CD4-positive, alpha-beta T cell treated with Interleukin-17A for 4 hours (primary cell): ENCODE measurements at places on chromosomes 5 and 9.
A peak's percentile ranks its signal among the peaks of the same experiment; 100 is the strongest.

- DNase-seq, result no peak
Measured at GRCh38 chr5:107263387-107264018, 407.2 kb downstream of the EFNA5 start.

DNA sequence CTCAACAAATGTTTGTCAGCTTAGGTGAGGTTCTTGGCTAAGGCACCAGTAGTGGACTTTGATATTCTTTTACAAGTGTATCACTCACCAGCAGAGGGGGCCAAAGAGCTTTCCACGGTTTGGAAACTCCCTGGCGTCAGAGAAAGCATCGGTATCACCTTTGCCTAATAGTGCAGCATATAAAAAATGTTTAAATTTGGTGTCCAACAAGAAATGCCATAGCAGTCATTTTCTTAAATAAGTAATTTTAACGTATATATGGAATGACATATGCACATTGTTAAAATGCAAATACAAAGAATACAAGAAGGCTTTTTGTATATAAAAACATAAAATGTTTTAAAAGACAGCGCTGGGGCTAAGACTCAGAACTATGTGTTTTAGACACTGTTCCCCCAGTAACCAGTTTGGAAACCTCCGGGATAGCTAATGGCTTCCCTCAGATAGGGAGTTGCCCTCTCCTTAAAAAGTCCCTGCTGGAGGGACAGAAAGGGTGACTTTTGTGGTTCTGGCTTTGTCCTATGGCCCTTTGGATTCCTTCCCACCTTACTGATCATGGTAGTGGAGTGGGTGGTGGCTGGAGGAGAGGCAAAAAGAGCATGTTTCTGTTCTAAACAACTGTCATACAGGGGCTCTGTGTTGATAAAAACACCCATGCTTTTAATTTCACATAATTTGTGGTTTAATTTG lies 124.6 kb downstream of the GPBP1 start:
- peak; percentile 93 for DNase-seq

DNA sequence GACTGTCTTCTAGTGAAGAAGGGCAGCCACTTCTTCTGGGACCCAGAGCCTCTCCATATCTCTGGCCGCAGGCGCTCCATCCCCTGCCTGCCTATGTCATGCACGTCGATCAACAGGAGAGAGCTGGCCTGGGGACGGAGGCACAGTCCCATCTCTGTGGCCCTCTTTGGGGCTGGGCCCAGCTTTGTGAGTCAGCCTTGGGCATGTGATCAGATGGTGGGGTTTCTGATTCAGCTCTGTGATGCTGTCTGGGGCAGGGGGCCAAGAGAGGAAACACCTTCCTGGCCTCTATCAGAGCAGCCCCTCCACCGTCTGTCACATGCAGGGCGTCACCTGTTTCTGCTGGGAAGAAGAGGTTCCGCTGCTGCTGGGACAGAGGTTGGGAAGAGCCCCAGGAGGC lies 72.6 kb downstream of the MVB12B start:
- DNase-seq, result no peak

DNA sequence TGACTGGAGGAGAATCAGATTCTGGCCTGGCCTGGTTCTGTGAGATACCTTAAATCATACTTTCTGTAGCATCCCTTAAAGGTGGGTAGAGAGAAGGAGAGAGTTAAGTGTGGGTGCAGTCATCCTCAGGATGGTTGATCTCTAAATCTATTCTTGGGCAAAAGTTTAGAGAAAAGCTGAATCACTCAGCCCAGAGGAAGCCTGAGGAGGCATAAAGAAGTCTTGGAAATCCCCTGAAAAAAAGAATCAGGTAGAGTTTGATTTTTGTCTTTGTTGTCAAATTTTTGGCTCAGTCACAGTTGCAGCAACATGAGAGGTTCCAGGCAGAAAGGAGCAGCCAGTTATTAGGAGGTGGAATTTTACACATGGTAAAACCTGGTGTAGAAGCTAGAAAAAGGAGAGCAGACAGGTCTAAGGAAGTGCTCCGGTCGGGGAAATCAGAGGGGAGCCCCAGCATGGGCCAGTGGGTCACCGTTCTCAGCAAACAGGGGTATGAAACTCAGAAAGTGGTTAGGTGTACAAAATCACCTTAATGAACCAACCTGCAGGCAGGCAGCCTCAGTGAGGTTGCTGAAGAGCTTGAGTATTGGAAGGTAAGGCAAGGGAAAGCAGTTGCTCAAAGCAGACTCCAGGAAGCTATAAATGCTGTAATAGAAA lies 116.2 kb upstream of the CNTLN start:
- no peak for DNase-seq

DNA sequence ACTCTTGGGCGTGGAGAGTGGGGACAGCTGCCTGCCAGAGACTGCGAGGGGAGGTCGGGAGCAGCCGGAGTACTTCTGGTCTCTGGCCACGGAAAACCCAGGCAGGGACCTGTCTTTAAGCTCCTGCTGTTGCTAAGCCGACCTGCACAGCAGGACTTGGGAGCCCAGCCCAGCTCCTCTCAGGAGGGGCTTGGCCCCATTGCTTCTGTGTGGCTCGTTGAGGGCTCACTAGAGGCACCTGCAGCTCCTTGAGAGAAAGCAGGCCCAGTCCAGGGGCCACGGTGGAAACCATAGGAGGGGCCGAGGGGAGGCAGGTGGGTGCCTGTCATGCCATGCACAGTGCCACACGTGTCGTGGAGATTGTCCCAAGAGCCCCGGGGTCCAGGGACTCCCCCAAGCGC lies 3.3 kb upstream of the LCN2 start:
- DNase-seq, result no peak

DNA sequence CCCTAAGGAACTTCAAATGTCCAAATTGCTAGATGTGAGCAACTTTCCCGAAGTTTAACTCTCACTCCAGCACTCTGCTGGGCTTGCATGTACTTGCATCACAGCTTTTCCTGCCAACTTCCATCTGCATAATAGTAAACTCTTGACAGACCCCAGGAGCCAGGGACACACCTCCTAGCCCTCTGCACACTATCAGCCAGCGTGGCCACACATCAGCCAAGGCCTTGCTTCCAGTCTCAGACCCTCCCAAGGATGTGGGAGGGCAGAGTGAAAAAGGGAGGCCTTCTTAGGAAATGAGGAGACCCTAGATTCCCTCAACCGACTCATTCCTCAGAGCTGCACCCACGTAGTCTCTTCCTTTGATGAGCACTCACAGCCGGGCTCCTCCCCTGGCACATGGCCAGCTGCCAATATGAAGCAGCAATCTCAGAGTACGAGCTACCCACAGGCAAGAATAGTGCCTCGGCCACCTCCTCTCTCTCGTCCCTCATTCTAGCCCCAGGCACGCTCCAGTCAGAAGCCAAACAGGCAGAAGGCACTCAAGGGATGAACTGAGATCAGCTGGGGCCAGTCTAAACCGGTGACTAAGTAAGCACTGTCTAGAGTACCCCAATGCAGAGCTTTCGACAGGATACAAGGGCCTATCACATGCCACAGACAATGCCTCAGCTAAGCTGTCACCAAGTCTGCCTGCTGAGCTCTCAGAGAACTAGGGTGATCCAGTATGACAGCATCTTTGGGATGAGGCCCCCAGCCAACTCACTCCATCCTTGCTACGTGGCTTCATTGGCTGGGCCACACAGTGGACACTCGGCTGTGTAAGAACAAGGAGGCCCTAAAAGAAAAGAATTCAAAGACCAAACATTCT lies 2.3 kb downstream of the P4HA2 start:
- DNase-seq, result peak; percentile 45

GRCh38 chr5:62509806-62510205 lies 68.8 kb upstream of the LRRC70 start:
- DNase-seq, result no peak

GRCh38 chr9:73125651-73126050 lies 26.0 kb upstream of the ANXA1 start:
- no peak for DNase-seq

DNA sequence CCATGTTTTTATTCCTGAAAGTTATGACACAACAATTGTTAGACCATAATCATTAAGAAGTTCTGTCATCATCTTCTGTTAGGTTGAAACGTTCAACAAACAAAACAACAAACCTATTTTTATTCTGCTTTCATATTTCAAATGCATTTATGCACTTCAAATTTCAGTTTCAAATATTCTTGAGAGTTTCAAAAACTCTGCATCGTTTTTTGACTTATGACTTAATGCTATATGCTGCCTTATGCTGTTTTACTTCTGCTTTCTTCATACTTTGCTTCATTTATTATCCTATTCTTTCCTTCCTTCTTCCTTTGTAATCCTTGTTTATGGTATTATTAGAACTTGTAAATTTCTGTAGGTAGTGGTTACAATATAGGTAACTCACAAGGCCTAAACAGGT lies 95.0 kb downstream of the PCSK1 start:
- no peak for DNase-seq

- no peak for DNase-seq
Measured at GRCh38 chr5:73095564-73096238, 24.7 kb upstream of the TMEM171 start.

- DNase-seq, result no peak
Measured at GRCh38 chr9:81071108-81071507, 618.2 kb downstream of the TLE1 start.

DNA sequence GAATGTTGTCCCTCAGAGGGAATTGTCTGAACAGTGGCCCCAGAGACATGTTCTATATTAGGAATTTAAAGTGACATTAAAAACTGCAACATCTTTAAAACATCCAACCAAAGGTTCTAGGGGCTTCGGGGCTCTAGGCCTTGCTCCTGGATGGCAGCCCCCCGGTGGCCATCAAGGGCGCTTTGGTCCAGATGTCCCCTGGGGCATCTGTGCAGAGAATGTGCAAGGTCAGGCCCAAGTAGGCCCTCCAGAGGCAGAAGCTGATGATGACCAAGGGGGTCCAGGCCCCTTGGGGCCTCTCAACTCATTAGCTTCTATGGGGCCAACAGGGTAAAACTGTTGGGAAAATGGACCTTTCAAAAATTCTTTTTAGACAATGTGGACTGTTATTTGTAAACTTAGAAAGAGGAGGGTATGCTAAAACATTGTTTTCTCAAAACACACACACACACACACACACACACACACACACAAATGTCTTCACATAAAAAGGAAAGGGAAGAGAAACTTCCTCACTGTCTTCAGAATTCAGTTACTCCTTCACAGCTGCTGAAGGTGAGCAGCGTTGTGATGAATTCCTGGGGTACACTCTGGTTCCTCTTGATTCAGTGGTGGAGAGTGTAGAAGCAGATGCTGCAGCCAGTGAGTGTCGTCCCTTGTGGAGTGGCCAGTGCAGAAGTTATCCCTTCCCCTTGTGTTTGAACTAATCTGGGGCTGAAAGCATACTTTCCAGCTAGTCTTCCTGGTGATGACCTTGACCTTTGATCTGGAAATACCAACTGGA lies 125.2 kb downstream of the WDR41 start:
- no peak for DNase-seq

DNA sequence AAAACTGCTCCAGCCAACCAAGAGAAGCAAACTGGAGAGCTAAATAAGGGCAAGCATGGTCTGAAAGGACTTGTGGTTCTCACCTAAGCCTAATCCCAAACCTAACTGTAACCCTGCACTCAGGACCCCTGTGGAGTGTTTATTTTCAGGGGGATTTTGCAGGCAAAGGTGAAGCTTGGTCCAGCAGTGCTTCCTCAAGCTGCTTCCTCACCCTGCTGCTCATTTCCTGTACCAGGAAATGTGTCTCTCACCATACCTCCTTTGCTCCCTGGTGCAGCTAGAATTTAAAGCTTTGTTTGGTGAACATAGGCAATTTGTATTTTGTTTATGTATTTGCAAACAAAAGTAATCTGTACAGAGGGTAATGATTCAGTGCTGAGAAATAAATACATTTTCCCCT lies 50.2 kb downstream of the CARTPT start:
- DNase-seq, result no peak

DNA sequence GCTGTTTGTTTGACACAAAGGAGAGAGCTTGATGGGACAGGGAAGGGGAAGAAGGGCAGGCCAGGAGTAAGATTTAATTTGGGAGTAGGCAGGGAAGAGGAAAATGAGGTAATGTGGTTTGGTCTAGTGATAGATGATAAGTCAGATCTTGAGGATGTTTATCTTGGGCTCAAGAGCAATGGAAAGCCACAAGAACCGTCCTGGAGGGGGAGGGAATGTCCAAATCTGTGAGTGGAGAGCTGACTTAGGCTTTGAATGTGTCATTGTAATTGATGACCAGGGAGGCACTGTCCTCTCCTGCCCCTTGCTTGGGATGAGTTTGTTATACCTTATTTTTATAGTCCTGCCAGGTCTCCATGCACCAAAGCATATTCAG lies 37.5 kb downstream of the MAMDC2 start:
- no peak for DNase-seq

- DNase-seq, result no peak
Measured at GRCh38 chr9:92059661-92060060, 55.6 kb downstream of the SPTLC1 start.

- no peak for DNase-seq
Measured at GRCh38 chr5:68374796-68375518, 159.4 kb downstream of the PIK3R1 start.

DNA sequence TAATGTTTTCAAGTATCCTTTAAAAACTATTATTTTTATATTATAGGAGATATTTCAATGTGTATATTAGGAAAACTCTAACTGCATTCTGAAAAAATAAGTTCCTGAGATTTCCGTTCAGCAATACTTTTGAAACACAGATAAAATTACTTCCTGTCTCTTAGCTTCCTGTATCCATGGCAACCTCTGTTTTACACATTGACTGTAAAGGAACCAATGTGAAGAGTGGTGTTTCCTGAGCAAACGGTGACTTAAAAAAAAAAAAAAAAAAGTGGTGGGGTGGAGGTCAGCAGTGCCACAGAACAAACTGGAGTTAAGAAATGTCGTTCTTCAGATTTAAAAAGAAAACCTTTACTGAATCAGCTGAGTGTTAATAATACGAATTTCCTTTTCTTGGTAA lies at the start of gene LRRC70:
LRRC70 (plus strand) TSS at position 280 of the 400 bp plus-strand sequence. CDS start 620 bp downstream, outside the sequence.
- DNase-seq, result peak; percentile 9

DNA sequence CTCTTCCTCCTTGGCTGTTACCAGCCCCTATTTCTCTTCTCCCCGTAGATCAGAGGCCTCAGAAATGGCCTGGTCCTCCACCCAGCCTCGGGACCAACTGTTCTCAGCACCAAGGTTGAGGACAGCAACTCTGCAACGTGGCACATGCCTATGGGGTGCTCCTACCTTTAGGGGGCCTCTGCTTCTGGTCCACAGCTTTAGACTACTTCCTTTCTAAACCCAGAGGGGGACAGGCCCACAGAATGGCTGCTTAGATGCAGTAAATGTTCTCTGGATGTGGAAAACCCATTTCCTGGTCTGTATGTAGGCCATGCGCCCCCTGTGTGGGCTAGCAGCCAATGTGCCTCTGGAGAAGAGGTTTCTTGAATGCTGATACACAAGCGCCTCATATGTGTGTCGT lies 68.4 kb downstream of the NRG2 start:
- DNase-seq, result no peak

GRCh38 chr5:157269165-157269671 lies 3.3 kb downstream of the CYFIP2 start:
- DNase-seq, result peak; percentile 45

GRCh38 chr9:124964056-124964455 lies 23.2 kb upstream of the GOLGA1 start:
- no peak for DNase-seq

GRCh38 chr5:60738461-60738860 lies 38.5 kb upstream of the DEPDC1B start:
- no peak for DNase-seq

DNA sequence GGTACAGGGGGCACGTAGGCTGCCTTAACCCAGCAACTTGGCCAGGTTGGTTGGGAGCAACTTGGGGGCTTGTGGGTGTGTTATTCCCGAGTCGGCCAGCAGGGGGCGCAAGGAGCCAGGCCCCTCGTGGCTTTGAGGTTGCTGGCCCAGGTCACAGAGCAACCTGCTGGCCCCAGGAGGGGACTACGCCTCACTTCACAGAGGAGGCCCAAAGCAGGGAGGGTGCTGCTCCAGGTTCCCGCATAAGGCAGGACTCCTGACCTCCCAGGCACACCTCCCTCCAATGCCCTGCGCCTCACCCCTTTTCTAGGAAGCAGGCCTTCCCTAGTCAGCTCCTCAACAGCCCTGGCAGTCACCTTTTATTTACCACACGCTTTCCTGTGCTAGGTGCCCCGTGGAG lies 18.1 kb downstream of the KYAT1 start:
- DNase-seq, result peak; percentile 91
